ENCODE measurements at places on chromosomes 11 and 22.
A peak's percentile ranks its signal among the peaks of the same experiment; 100 is the strongest.

GRCh38 chr11:23988381-23989006 lies 508.4 kb upstream of the LUZP2 start:
- DNase-seq = no peak

- DNase-seq = no peak
Observed at GRCh38 chr11:76629116-76629852, 41.3 kb downstream of the LRRC32 start.

GRCh38 chr11:93020248-93021046 lies 51.0 kb downstream of the MTNR1B start:
- no peak for DNase-seq

- no peak for DNase-seq
Observed at GRCh38 chr11:8790968-8791367, 108.4 kb downstream of the RPL27A start.

DNA sequence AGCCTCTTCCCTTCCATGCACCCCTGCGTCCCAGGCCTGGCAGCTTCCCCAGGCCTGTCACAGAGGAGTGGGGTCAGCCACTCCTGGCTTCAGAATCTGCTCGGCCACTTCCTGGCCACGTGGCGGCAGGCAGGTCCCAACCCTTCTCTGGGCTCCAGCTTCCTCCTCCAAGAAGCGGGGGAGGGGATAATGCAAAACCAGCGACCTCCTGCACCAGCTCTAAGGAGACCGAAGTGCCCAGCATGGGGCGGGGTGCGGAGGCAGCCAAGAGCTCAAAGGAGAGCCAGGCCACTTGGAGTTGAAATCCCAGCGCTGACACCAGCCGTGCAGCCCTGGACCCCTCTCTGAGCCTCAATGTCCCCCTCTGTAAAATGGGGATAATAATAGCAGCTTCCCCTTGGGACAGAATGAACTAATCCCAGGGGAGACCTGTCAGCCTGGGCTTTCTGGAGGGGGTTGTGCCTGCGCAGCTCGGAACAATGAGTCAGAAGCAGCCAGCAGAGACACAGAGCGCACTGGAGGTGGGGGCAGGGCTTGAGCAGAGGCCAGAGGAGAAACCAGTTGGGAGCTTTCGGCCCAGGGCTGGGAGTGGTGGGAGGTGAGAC lies 22.8 kb upstream of the PICK1 start:
- peak; percentile 84 for DNase-seq

DNA sequence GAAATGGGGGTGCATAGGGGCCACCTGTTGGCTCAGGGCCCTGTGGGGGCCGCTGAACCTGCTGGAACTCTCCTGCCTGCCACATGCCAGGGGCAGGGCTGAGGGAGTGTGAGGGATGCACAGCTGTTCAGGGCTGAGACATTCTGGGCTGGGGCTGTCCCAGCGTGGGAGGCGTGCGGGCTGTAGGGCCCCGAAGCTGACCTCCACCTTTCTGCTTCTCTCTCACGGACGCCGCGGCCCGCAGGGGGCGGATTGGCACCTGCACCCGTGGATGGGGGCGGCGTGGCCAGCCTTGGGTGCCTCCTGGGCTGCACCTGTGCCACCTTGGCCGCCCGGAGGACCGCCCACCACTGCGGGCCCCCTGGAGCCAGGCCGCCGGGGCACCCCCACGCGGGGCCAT lies 4.1 kb downstream of the CCDC188 start:
- DNase-seq = no peak

Measured in substantia nigra (tissue), 51 donors.